Fibroblast of the conjunctiva (primary cell): ENCODE measurements at places on chromosomes 2 and 18.

DNA sequence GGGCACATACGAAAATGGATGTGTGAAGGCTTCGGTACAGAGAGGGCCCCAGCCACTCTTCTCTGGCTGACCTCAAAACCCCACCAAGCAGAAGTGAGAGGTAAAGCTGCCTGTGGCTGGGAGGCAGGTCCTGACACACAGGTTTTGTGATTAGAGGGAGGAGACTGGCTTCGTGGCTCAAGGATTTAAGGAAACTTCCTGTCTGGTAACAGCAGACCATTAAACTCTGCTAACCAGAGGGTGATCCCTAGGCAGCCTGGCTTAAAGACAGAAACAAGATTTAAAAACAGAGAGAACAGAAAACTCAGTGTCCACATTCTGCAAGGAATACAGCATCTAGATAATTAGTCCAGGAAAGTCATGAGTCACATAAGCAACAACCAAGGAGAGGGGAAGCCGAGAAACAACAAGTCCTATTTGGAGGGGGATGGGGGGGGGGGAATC lies 101.9 kb downstream of the NFATC1 start:
- no peak for DNase-seq

- no peak for DNase-seq
These were observed 958 bp upstream of the ALLC start for GRCh38 chr2:3656762-3657721.

DNA sequence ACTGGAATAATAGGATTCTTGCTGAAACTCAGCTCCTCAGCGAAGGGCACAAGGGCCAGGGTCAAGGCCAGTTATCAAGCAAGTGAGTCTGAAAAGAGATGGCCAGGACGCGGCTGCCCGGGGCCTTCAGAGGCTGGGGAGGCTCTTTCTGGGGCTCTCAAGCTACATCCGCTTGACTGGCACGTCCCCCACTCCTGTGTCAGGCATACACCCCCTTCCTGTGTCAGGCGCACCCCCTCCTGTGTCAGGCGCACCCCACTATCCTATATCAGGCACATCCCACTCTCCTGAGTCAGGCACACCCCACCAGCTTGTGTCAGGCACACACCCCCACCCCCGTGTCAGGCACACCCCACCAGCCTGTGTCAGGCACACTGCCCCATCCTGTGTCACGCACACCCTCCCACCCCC lies 91.8 kb downstream of the TPO start:
- no peak for DNase-seq

DNA sequence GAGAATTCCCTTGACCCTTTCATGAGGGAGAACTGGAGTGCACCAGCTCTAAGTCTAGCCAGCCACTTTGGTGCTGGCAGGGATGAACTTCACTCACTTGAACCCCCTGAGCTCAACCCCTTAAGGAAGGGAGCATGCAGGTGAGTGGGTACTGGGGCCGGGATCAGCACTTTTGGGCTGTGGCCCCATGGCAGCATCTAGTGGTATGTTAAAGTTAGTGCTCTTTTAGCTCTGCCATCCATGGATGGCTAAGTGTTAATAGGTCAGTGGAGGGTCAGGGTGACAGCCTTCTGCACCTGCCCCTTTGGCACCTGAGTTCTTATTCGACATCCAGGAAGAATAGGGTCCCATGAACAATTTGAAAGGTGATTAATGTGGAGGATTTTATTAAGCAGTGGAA lies 689.0 kb upstream of the FSHR start:
- no peak for DNase-seq

GRCh38 chr2:168433527-168433926 lies 22.5 kb upstream of the CERS6 start:
- DNase-seq, result no peak

GRCh38 chr18:12726774-12727550 lies 24.1 kb downstream of the PSMG2 start:
- peak; percentile 58 for DNase-seq

- DNase-seq, result no peak
These were observed 1.0 kb upstream of the NPHP1 start for GRCh38 chr2:110205660-110206455.

GRCh38 chr2:150878356-150878755 lies 383.3 kb downstream of the RBM43 start:
- DNase-seq, result peak; percentile 42

DNA sequence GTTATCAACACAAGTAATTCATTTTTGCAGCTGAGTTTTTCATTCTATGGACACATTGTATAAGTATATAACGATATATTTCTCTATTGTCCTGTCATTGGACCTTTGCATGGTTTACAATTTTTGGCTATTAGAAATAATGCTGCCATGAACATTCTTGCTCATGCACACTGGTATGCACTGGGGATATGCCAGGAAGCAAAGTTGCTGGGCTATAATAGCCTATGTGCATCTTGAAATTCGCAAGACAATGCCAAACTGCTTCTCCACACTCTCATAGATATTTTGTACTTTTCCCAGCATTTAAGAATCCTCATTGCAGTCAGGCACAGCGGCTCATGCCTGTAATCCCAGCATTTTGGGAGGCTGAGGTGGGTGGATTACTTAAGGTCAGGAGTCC lies 852.6 kb upstream of the ID2 start:
- DNase-seq, result no peak

DNA sequence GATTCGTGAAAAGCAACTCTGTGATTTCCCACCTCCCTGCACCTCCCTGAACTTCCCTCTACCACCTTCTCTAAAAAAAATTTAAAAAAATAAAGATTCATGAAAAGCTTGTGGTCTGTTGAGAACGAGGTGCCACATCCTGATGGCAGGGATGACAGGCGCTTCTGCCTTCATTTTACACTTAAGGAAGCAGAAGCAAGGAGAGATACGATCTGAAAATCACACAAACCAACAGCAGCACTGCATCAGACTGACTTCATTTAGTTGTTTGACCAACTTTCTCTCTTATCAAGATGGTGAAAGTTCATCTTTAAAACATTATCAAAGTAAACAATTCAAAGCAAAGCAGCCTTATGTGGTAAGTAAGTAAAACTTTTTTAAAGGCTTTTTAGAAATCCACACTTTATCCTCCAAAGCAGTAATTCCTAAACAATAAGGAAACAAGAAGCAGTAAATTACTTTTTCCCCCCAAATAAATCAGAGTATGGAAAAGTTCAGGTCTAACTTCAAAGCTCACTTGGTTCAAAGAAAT lies 15.5 kb downstream of the WDFY1 start:
- no peak for DNase-seq
